ENCODE measurements at places on chromosomes 12 and 14.

DNA sequence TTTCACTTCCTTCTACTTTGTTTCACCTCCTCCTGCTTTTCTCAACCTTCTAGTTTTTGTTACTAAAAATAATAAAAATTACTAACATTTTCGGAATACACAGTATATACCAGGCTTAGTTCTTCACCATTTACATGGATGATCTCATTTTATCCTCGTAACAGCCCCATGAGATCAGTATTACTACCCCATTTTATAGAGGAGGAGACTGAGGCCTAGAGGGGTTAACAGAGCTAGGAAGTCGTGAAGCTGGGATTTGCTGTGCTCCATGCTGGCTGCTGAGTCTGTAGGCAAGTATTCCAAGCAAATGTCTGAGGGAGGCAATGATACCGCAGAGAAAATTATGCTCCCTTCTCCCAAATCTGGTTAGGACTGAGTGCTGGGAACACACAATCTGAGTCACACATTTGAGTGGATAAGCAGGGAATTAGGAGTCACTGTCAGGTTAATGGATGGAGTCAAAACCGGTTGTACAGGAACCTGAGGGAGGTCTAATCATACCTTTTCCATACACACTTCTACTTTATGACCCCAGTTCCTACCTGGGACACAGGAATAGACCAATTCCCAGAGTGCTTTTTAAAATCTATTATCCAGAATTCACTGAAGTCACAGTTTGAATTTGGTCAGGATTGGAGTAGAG lies 51.1 kb downstream of the ZFYVE26 start:
- DNase-seq: no peak

DNA sequence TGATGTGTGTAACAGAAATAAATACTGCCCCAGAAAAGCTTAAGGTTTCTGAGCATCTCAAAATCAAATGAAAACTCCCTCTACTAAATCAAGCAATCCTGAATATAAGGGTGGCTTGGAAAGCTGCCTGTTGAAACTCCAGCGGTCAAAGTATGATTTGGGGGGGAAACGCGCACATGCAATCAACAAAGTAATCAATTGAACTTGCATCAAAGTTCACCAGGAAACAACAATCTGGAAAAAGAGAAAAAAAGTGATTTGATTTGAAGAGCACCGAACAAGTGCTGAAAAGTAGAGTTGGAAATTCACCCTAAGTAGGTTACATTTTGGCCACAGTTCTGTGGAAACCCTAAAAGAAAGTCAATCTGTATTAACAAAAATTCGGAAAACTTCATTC lies 700 bp downstream of the CNIH1 start:
- DNase-seq: no peak

- DNase-seq: no peak
Observed at GRCh38 chr14:75163677-75164076, 12.7 kb downstream of the TMED10 start.

DNA sequence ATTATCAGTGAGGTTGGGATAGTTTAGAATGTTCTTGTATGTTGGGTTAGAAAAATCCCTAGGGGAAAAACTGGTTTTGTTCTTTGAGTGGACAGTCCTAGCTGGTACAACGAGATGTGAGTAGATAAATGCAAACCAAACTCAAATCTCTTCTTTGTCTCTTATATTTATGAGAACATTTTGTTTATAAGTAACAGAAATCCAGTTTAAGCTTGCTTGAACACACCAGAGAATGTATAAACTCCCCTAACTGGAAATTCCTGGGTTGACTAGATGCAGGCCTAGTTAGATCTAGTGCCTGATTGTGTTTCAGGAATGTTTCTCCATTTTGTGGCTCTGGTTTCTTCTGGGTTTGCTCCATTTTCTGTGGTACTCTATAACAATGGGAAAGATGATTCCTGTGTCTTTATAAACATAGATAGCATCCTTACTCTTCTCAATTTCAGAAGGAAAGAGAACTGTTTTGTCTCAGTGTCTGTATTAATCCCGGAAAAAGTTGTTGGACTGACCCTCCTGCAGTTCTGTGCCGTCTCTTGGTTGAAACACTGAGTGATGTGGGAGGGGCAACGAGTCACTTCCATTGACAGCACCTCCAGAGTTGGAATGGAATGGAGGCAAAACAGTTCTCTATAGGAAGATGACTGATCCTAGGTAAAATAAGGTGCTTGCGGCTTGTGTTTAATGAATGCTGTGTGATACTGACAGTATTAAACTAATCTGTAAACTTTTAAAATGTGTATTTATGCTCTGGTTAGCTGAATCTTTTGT lies 244.8 kb downstream of the TMTC2 start:
- no peak for DNase-seq

DNA sequence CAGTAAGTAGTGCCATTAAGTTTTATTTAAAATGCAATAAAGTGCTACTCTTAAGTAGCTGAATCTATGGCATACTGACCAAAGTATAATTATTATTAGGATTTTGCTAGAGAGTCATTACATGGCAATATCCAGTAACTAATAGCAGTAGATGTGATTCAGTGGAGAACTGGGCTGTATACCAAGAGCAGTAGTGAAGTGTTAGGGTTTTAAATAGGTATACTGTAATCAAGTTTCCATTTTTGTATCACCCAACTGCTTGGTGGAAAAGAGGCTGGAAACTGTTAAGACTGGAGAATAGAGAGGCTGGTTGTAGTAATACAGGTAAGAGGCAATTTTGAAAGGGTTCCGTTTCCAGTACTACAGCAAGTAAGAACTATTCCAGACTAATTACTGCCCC lies 13.3 kb upstream of the LLPH start:
- no peak for DNase-seq

Measured in activated CD8-positive, alpha-beta memory T cell treated with anti-CD3 and anti-CD28 coated beads for 1 hour (primary cell).